ENCODE measurements at places on chromosomes 4 and X.

- DNase-seq = no peak
Observed at GRCh38 chr4:26086621-26087441, 172.8 kb downstream of the SMIM20 start.

- DNase-seq = no peak
Observed at GRCh38 chr4:14049946-14050345, 422.4 kb upstream of the BOD1L1 start.

DNA sequence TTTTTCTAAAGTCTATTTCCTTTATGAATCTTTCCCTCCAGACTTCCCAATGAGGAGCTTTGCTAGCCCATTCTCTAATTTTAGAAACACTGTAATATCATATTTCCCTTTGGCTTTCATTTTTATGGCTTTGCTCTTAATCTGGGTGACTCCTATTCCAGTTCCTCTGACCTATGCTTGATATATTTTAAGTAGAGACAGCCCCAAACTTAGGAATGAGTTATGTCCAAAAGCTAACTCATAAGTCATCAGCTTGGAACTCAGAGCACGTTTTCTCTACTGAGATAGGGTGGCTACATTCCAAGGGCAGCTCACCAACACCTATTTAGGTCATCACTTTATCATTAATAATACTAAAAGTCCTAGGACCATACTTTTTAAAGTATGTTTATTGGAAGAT is 77.8 kb downstream of the OR13H1 start:
- DNase-seq = no peak

DNA sequence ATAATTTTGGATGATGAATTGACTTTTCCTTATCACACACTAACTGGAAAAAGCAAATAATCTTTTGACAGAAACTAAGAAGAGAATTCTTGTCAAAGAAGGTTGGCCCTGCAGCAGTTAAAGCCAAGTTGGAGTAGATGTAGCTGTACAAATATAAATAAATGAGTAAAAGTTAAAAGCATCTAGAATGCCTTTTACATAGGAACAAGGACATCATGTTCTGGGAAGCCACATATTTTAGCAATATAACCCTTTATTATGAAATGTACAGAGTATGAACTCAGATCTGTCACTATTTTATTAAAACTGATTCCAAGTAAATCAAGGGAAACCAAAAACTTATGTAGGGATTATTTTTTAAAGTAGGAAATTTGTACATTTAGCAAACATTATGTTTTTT is 269.4 kb upstream of the FAT4 start:
- no peak for DNase-seq

DNA sequence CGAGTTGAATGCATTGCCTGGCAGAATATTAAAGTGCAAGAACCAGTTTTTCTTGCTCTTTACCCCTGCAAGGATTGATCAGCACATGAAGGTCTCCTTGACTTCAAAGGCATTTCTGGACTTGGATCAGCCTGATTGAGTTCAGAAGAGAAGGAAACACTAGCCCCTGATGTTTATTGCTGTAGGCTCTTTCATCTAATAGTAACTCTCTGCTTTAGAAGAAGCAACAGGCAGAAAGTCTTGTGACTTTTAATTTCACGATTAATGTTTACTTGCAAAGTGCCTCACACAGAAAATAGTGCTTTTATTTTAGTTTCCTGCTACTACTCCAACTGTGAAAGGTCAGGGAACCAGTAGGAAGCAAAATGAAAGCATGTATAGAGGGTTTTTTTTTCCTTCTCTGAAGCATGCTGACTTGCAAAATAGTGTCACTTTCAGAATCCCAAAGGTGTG is 69.1 kb downstream of the PCDH7 start:
- no peak for DNase-seq

DNA sequence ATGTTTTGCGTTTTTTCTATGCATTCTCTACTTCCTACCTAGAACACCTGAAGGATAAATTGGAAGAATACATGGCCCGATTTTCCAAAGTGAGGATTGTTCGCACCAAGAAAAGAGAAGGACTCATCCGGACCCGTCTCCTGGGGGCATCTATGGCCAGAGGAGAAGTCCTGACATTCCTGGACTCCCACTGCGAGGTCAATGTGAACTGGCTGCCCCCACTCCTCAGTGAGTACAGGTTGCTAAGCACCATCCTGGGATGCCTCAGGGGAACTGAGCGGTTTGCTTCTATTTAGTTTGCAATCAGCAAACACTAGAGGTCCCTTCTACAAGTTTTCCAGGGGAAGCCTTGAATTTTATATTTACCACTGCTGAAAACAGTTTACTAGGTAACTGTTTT is 359.3 kb upstream of the GALNT7 start:
- DNase-seq = no peak

DNA sequence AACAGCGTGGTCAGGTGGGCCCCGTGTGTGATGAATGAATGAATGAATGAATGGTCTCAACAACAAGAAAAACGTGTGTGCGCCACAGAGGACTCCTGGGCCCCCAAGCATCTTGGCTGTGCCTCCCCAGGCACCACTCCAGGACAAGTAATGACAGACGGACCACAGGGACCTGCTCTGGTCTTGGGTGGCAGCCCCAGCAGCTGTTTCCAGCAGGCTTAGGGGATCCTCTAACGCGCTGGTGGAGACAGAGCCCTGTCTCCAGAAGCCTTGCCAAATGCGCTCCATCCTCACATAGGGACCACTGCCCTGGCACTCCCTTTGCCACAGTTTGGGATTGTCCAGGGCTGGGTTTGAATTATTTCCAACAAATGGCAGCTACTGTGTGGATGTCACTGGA is 39.1 kb downstream of the PSAPL1 start:
- DNase-seq = no peak
